ENCODE measurements at places on chromosomes 11 and 22.

DNA sequence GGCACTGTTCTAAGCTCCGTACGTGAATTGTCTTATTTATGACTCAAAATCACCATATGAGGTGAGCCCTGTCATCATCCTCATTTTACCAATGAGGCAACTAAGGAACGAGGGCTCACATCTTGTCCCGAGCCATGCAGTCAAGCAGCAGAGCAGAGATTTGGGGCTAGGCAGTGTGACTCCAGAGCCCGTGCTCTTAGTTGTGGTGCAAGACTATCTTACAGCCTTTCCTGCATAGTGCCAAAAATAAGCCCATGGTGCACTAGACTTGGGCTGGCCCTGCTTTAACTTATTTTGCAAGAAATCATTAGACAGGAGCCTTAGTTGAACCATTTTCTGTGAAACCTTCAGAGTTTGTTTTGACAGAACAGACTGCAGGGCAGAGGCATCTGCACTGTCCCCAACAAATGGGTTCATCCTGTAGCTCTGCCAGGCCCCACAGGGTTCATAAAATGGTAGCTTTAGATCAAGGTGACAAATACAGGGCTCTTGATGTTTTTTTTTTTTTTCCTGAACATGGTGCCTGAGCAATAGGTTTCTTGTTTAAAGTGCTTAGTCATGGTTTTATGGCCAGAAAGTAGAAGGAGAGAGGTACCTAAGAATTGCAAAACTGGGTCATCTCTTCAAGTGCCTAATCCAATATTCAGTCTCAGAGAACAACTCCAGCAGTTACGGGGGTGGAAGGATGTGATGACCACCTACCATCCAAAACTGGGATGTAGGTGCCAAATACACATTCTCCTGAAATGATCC, 56.6 kb downstream of the BMAL1 start:
- no peak for DNase-seq

DNA sequence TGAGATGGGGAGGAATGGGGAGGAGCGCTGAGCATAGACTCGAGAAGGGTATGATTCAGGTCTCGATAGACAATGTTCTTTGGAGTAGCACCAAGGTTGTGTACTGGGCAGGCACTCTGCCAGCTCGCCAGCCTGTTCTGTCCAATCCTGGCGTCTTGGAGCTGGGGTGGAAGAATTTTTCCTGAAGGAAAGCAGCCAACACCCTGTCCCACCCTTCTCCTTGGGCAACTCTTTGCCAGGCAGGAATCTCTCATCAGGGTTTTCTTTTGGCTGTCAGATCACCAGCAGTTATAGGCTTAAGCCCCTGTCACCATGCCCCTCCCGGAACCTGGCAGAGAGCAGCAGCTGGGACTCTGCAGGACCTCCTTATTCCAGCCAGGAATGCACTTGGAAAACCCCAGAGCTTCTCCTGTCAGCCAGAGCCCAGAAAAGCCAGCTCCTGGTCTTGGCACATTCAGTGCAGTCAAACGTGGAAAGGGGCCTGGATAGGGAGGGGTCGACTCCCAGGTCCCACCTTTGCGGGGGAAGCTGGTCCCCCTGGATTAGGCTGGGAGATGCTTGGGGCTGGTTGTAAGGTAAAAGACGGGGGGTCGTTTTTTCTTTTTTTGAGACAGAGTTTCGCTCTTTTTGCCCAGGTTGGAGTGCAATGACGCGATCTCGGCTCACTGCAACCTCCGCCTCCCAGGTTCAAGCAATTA, 14.4 kb upstream of the SPTBN2 start:
- no peak for DNase-seq

DNA sequence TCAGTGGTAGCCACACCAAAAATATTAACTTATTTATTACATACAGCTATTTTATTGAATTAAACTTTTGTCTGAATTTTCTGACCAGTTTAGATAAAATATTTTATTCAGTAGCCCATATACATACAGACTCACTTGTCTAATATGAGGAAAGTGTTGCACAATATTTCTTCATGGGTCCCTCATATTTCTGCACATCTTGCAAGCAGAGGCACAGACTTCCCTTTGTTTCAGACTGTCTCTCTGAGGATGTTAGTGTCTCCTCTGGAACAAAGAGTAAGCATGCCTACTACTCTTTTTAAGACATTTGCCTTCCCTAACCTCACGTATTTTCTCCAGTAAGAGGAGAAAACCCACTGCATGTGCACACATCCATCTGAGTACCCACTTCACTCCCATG, 81.2 kb downstream of the OR5AK2 start:
- DNase-seq: no peak

- DNase-seq: no peak
These were observed 36.9 kb downstream of the PIWIL3 start for GRCh38 chr22:24737582-24737981.

DNA sequence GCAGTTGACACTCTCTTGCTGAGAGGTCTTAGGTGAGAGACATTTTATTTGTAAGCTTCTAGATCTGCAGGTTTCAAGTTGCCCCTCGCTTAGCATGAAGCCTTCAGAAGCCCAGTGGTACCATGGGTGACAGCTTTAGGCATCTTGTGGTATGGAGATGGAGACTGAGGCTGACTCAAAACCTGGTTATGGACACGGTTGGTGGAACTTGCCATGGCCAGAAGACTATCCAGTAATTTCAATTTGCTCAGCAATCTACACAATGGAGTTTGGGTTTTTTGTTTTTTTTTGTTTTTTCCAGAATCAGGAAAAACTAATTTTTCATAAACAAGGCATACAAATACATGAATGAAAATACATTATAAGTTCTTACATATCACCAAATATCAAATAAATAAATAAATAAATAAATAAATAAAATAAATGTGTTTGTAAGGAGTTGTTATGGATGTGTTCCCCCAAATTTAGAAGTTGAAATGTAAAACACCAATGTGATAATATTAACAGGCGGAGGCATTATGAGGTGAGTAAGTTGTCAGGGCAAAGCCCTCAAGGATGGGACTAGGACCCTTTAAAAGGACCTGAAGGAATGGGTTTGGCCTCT, 22.6 kb downstream of the ETS1 start:
- DNase-seq: no peak

DNA sequence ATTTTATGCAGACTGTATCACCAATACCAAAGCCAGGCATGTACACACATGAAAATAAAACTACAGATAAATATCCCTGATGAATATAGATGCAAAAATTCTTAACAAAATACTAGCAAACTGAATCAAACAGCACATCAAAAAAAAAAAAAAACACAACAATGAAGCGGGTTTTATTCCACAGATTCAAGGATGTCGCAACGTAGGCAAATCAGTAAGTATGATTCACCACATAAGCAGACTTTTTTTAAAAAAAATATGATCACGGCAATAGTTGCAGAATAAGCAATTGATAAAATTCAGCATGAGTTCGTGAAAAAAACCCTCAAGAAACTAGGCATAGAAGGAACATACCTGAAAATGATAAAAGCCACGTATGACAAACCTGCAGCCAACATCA, 21.3 kb downstream of the OR51F1 start:
- DNase-seq: no peak

GRCh38 chr11:76459299-76459698, 14.5 kb downstream of the EMSY start:
- no peak for DNase-seq

- DNase-seq: no peak
These were observed 110.4 kb upstream of the AKIP1 start for GRCh38 chr11:8800520-8801110.

- DNase-seq: no peak
These were observed 16.7 kb downstream of the MMP7 start for GRCh38 chr11:102513869-102514268.

- DNase-seq: no peak
These were observed 278.4 kb upstream of the PDGFD start for GRCh38 chr11:104442321-104442720.

GRCh38 chr22:47382164-47382890, 619.9 kb downstream of the TBC1D22A start:
- no peak for DNase-seq

GRCh38 chr11:78060533-78060932, 3.1 kb upstream of the THRSP start:
- DNase-seq: no peak

DNA sequence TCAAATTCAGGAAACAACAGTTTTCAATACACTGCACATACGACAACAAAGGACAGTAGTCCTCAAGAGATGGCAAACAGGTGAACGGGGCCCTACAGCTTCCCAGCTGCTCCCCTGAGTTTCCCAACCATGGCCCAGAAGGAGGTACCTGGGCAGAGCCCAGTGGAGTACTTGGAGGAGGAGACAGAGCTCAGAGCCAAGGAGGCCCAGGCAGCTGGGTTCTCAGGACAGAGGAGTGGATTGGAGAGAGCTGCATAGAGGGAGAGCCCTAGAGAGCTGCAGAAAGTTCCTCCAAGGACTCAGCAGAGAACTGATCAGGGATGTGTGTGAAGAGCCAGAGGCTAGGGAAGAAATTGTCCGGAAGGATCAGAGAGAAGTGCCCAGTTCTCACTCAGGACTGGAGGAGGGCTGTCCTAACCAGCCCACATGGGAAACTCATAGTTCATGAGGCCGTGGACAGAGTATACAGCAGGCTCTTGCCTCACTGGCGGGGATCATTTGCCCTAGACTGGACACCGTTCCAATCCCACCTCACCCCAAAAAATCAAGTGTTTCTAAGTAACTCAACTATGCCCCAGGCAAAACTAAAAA, 7.6 kb upstream of the ASCL2 start:
- DNase-seq: no peak

GRCh38 chr22:30324014-30324730, 2.6 kb downstream of the TBC1D10A start:
- no peak for DNase-seq

- DNase-seq: peak; percentile 48
These were observed at the start of gene POU2AF1 for GRCh38 chr11:111378861-111379601. TSS of gene POU2AF1 (minus strand) at chr11:111379275. CDS start at chr11:111379177, 98 bp downstream.

DNA sequence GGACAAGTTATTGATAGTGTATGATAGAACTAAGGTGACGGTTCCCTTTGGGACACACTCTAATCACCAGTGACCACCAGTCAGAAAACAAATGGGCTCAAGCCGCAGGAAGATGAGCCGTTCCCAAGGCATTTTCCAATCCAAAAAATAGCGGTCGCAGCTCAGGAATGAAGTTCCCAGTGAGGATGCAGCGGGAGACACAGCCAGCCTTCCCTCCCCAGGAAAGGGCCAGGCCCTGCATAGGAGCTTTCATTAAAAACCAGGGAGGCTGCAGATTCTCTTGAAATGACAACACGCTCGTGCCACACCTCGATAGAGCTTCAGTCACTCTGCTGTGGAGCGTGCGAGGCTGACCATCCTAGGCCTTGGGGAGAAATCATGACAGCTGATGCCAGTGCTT, 65.8 kb upstream of the WNT7B start:
- DNase-seq: no peak

DNA sequence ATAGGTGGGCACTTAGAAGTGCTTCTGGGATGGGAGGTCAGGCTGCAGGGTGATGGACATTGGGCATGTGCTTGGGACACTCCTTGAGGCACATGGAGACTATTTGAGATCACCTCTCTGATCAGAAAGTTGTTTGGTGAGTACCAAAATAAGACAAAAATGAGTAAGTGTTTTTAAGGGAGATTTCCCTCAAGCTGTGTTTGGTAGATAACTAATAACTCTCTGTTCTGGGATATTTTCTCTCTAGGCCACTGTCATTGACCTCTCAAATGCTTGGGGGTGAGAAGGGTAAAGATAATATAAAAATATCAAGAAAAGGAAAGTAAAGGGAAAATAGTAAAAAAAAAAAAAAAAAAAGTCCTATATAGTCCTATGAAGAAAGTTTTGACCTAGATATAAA, 117.8 kb downstream of the TEAD1 start:
- no peak for DNase-seq

GRCh38 chr11:34566208-34566551, 52.6 kb upstream of the ELF5 start:
- DNase-seq: no peak

DNA sequence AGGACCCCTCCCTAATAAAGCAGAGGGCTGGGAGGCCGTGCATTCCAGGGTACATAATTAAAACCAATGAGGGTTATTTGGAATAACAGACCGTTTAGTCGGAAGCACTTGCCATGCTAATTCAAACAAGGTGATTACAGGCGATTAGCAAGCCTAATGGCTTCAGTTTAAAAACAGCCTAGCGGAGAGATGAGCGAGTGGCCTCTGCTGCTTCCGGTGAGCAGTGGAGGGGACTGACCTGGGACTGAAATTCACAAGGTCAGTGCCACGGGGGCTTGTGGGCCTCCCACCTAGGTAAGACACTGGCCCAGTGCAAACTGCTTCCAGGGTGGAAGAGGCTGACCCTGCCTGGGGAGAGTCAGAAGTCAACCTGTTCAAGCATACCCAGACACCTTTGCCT, 56.8 kb upstream of the ALX4 start:
- DNase-seq: no peak

DNA sequence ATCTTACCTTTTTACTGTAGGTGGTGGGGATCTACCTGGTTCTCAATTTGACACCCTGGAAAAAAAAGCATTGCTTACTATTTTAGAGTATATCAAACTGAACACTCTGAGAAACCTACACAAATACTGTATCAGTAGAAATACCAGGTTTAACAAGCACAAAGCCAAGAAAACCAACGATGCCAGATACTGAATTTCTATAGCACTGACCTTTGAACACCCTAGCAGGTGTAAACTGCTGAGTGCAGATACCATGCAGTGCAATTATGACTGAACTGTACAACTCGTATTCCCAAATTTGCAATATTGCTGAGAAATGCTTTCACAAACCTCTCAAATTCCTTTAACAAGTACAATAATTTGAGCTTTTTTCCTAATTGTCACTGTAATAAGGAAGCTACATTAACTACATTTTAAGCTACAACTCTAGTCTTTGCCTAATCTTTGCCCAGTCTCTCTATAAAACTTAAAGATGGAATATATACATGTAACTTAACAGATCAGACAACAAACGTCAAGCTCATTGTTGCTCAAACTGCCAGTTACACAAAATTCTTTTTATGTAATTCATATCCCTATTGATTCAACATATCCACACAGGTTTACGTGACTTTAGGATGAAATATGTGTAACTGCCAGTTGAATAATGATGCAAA, 8.9 kb downstream of the TAF1D start:
- no peak for DNase-seq

GRCh38 chr11:28631148-28631547, 523.0 kb downstream of the METTL15 start:
- DNase-seq: no peak

GRCh38 chr11:20368438-20368837, 4.9 kb downstream of the HTATIP2 start:
- DNase-seq: no peak

DNA sequence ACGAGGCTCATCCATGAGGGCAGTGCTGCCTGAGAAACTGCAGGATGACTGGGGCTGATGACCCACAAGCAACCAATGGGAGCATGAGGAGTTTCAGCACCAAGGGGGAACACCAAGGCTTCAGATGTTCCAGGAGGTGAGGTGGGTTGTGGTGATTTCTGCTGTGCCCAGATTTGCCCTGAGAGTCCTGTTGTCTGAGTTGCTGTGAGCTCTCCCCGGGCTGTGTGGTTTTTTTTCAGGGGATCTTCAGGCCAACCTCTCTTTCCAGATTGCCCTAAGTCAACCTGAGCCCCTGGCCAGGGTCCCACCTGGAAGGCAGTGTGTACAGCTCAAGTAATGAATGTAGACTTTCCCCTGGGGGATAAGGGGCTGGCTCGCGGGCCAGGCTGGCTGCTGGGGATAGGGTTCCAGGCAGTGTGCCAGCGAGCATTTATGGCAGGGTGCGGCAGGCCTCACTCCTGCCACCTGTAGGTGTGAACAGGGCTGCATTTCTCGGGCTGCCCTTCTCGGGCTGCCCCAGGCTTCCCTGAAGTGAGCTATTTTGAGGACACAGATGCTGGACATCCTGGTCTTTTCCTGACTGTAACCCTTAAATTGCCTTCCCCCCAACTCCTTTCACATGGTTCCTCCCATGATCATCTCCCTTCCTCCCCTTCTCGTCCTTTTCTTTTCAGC, 9.8 kb downstream of the SLC22A6 start:
- DNase-seq: no peak

GRCh38 chr11:14318581-14318981, 40.4 kb downstream of the RRAS2 start:
- DNase-seq: no peak
